ENCODE measurements at places on chromosomes 4 and X.

- no peak for DNase-seq
Observed at GRCh38 chr4:1334579-1334895, 12.5 kb upstream of the UVSSA start.

DNA sequence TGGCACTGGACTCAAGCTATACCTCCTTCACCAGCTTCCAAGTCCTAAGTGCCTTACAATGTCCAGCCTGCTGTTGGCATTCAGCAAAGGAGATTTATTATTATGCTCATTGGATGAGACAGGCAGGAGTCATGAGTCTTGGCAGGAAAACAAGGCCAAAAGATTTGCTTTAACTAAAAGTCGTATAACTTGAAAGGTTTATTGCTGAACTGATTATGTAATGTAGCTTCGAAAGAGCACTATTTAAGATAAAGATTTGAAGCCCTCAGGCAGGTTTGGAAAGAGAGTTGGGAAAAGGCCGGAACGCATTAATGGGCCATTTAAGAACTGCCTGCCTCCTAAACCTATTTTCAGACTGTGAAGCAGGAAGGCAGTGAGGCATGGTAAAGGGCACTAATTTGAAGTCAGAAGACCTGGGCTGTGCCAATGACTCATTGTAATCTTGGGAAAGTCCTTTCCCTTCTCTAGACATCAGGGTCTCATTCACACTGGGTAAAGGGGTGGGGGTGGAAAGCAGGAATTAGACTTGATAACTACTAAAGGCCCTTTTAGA lies 280.5 kb upstream of the EDA2R start:
- no peak for DNase-seq

DNA sequence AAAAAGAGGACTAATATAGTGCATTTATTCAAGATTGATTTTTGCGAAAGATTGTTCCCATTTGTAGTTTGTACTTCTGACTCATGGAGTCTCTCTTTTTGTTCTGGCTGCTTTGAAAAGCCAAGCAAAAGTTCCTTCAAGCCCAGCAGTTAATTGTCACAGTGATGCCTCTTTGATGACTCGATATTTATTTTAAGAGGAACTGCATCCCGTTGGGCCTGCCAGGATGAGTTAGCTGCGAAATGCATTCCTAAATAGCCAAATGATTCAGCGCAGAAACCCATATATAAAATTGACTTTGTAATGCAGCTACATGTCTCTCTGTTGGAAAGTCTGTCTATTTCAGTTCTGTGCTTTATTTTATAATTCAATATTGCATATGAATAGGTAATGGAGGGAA lies 295.1 kb downstream of the GBA3 start:
- no peak for DNase-seq

- no peak for DNase-seq
Observed at GRCh38 chr4:20623939-20624338, 76.3 kb upstream of the PACRGL start.

DNA sequence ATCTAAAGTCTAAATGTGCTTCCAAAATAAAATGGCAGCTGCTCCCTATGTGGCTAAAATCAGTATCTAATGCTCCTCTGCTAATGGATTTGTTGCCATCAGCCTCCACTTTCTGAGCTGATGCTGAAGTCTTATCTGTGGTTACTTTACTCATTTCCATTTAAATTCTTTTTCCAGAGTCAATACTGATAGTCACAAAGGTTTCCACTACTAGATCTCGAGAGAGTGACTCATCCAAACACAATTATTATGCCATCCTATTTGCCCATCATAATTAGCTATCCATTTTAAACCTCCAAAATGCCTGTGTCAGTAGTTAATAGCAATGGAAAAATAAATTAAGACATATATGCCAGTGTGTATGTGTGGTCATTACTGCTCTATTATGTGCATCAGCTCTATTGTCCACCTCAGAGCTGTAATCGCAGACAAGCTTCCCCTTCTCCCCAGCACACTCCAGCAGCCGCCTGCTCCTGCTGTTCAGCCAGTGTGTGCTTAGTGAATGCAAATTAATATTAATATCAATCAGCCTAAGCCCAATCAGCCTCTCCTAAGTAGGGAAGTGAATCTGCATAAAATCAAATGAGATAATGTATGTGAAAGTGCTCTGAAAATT lies 199.8 kb upstream of the ZIC3 start:
- DNase-seq: no peak

- DNase-seq: no peak
Observed at GRCh38 chr4:97646997-97647396, 496.3 kb downstream of the STPG2 start.

DNA sequence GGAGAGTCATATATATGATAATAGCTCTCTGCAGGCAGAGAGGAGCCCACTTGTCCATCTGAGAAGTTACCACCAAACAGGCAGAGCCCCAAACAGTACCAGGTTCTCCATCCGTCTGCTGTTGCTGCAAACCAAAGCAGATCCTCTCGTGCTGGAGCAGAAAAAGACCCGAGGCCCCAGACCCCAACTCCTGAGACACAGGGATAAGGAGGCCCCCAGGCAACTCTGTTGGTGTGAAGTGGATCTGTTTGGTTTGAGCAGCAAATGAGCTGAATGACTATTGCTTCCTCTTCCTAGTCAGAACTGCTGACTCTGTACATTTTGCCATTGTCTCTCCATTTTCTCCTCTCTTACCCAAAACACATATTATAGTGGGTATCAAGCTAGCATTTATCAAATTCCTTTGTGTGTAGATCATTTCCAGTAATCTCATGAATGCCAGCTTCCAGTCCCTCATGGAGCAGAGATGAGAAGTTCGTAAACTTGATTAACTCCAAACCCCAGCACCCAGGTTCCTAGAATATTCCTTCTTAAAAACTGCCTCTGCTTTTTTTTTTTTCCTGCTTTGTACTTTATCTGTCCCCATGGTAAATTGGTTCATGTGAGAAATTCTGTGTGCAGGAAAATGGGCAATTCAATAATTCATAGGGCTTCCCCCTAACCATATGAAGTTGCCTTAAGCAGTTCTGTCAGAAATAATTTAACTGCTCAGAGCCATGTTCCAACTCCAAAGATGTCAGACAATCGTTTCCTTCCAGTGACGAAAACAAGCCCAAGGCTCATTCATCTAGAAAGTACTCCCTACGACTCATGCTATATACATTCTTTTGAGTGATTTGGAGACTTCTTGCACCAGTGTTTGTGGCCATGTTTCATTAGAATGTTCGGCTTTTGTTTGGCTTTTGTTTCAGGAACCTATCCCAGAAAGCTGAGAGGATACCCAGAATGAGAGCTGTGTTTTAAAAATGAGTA lies 98.6 kb upstream of the ATXN3L start:
- no peak for DNase-seq

GRCh38 chrX:9897761-9898161 lies 69.4 kb upstream of the CLDN34 start:
- no peak for DNase-seq

- DNase-seq: no peak
Observed at GRCh38 chrX:136718091-136718490, 62.6 kb downstream of the ARHGEF6 start.

DNA sequence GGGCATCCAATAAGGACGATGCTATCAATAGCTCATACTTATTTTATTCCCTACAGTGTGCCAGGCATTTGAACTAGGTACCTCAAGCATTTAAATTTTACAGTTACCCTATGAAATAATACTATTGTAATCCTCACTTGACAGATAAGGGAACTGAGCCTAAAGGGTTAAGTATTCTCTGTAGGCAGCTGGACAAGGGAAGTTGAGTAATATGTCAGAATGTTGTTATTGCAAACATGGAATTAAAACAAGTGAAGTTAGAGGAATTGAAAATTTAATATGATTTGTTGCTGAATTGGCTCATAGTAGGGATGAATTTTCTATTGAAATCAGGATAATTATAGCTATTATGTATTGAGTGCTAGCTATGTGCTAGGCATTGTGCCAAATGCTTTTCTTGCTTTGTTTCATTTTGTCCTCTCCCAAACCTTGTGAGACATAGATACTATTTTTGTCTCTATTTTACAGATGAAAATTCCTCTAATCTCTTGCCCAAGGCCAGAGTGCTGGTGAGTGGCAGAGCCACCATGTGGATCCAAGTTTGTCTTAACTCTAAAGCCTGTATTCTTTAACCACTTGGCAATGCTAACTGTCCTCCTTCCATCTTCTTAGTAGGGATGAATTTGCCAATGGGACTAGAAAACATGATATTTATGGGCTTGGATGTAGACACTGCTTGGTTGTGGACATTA lies 58.1 kb downstream of the TMEM164 start:
- no peak for DNase-seq

GRCh38 chrX:24563291-24564010 lies 83.7 kb downstream of the PCYT1B start:
- DNase-seq: no peak
